AG04449 (cell line): ENCODE measurements at places on chromosomes 12 and 14.

- no peak for DNase-seq
Observed at GRCh38 chr12:64236549-64236948, 14.5 kb upstream of the KICS2 start.

DNA sequence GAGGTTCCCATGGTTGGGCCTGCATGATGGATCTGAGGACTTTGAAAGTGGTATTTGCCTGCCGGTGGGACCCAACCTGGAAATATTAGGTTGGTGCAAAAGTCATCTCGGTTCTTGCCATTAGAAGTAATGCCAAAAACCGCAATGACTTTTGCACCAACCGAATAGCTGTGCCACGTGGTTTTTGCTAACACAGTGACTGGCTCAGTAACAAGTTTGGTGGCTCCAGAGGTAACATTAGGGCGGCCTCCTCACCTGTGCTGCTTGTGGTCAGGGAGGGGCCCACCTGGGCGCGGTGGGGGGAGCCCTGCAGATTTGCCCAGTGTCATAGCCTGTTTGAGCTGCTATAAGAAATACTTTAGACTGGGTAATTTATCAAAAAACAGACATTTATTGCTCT lies 1.8 kb downstream of the BDKRB2 start:
- DNase-seq = no peak

- DNase-seq = no peak
Observed at GRCh38 chr12:51921017-51921725, 13.9 kb downstream of the ACVRL1 start.

DNA sequence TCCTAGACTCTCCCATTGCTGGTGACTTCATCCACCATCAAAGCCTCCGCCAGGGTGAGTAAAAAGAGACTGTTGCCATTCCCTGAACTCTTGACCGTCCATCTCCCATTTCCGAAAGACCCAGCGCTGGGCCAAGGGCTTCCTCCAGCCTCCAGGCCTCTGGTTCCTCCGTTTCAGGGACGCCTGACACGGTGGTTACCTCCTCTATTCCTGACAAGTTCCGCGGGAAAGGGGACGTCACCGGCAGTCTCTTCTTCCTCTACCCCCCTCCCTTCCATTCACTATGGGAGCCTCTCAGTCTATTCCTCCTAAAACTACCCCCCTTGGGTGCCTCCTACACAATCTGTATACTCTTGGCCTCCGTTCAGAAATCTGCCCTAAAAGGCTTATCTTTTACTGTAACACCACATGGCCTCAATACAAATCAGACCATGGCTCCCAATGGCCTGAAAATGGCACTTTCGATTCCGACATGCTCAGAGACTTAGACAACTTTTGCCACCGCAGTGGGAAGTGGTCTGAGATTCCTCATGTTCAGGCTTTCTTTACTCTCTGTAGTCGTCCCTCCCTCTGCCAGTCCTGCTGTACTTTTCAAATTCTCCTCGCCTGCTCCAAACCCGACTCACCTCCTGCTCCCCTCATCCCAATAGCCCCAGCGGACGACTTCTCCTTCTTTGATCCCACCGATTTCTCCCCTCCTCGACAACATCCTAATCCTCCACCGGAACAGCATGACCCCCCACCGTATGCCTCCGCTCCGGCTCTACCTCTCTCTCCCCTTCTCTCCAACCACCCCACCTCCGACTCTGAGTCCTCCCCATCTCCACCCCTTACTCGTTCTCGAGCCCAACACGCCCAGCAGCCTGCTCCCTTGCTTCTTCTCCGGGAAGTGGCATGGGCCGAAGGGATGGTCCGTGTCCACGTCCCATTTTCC lies 70.4 kb downstream of the MOK start:
- no peak for DNase-seq

GRCh38 chr12:113293100-113293499 lies 41.8 kb downstream of the SLC8B1 start:
- no peak for DNase-seq

DNA sequence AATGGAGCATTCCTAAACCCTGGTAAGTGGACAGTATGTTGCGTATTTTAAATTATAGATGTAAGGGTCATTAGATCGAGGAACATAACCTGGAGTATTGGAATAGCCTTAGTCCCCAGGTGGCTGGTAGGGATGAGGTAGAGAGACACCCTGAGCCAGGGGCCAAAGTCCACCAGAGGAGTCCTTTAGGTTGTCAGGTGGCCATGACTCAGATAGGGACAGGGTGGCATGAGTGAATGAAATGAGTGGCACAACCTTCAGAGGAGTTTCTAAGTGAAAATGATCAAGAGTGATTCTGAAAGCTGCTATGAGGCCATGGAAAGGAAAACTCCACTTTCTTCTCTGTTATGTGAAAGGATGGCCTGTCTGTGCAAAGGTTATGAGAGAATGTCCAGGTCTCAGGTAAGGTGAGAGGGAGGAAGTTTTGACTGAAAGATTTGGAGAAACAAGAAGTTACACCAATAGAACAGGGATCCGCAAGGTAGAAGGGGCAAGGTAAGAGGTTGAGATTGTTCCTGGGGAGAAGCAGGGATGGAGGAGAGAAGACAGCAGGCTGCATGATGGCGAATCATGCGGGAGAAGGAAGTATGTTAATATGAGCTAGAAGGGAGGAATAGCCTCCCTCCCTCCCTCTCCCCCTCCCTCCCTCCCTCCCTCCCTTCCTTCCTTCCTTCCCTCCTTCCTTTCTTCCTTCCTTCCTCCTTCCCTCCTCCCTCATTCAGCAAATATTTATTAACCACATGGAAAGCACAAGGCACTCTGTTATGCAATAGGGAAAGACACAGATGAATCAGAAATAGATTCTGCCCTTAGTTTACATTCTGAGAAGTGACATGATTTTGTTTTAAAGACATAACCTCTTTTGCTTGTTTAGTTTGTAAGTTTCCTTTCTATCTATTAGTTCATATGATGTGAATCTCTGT lies 14.0 kb upstream of the RIPK3 start:
- no peak for DNase-seq

DNA sequence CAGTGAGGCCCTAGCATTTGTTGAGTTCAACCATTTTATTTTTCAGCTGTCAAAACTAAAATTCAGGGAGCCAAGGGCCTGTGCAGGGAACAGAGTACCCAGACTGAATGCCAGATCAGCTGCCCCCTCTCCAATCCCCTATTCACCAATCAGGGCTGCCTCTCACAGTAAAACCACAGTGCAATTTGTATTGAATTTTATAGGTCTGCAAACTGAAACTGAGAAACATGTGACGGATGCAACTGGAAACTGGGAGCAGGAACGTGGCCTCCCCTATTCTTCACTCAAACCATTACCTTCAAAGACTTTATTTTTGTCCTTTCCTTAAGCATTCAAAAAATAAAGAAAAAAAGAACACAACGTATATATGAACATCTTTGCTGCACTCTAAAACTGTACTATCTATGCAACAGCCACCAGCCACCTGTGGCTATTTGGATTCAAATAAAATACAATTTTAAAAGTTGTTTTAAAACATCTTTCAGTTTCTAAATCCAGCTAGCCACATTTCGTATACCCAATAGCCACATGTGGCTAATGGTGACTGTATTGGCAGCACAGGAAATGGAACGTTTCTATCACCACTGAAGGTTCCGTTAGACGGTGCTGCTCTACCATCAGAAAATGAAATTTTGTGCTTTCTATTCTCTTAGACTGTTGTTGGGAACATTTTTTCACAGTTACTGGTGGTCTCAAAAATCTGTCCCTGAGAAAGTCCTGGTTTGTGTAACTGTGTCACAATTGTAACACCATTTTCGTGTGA lies 371.3 kb upstream of the FAR2 start:
- DNase-seq = no peak

- no peak for DNase-seq
Observed at GRCh38 chr14:99281396-99281795, 9.4 kb upstream of the BCL11B start.

DNA sequence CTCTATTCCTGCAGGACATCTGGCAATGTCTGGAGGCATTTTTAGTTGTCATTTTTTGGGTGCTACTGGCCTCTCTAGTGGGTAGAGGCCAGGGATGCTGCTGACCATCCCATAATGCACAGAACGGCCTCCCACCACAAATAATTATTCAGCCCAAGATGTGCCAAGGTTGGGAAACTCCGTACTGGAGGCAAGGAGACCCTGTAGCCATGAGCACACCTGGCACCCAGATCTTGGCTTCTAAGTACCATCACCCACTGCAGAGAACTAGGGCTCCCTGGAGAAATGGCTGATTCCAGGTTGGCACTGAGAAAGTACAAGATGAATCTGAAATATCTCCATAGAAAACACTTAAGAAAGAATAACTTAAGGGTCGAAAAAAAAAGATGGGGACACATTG lies 81.7 kb downstream of the RBM19 start:
- no peak for DNase-seq

DNA sequence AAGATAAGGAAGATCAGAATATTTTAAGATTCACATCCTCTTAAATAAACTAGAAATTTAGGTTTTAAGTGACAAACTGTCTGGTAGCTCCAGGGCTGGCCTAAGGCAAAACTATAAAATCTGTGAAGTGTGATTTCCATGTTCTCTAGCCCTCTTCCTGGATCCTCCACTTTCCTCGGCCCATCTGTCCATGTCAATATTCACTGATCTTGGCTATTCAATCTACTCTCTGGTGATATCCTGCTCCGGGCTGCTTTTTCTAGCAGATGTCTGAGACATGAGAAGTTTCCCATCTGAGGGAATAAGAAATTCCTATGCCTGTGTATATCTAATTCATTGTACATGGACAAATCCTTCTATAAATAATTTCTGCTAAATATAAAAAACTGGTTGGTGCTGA lies 500.4 kb downstream of the GALC start:
- DNase-seq = no peak

- DNase-seq = no peak
Observed at GRCh38 chr12:75651342-75651695, 139.9 kb upstream of the KRR1 start.

DNA sequence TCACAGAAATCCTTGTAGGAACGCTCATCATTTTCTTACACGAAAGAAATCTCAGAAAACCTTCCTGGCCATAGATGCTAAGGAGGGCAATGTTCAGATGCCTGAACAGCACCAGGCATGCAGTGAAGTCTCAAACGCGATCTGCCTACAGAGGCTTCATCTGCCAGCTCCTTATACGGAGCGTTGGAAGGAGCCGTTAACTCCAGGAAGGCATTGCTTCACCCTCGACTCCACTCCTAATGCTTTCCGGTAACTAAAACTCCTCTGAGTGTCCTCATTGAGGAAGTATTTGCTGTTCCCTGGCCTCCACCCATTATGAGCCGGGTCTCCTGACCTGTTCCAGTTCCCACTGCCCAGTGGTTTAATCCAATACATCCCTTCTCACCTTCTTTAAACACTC lies 502.7 kb downstream of the BCL11B start:
- no peak for DNase-seq

DNA sequence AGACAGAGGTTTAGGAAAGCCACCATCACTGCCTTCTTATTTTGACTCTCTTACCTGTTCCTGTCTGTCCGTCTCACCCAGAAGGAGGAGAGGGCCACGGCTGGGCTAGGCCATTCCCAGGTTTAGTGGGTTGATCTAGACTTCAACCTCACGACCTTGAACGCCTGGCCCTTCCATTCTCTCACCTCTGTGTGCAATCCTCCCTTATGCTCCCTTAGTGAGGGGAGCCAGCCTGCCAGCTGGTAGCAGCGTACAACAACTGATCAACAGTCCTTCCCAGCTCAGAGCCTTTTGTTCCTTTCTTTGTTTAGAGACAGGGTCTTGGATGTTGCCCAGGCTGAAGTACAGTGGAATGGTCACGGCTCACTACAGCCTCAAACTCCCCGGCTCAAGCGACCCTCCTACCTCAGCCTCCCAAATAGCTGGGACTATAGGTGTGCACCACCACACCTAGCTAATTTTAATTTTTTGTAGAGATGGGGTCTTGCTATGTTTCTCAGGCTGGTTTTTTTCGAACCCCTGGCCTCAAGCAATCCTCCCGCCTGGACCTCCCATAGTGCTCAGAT lies 123.9 kb downstream of the ZNF664 start:
- no peak for DNase-seq

GRCh38 chr12:104282109-104282508 lies 21.4 kb upstream of the EID3 start:
- DNase-seq = no peak

DNA sequence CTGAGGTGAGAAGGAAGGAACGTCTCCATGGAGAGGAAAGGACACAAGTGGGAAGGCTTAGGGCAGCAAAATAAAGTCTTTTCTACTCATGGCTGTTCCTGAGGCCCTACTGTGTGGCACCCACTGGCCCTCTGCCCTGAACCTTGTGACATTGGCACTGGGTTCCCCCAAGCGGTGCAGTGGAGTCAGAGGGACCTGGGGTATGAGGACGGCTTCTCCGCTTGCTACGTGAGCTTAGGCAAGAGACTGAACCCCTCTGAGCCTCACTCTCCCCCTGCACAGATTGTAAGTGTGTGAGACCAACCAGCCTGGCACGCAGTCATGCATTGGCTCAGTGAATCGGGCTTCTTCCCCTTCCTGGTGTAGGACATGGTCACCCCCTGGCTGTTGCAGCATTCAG lies 19.7 kb downstream of the SLC6A12 start:
- DNase-seq = no peak

DNA sequence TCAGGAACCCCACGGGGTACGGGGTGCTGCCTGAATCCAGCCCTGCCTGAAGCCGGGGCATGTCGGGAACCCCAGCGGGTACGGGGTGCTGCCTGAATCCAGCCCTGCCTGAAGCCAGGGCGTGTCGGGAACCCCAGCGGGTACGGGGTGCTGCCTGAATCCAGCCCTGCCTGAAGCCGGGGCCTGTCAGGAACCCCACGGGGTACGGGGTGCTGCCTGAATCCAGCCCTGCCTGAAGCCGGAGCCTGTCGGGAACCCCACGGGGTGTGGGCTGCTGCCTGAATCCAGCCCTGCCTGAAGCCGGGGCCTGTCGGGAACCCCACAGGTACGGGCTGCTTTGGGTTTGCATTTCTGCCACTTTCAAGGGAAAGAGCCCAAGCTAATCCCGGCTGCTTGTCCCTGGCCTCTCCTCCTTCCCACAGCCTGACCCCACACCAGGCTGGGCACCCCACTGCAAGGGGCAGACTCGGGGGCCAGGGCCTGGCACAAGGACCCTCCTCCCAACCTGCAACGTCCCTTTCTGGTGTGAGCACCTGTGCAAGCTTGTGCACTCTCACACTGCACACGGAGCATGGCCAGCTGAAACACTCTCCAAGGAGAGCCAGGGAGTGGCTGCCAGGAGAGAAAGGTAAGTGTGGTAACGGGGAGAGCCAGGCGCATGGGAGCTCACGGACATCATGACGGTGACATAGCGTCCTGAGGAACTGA lies 5.6 kb upstream of the FBRSL1 start:
- no peak for DNase-seq

DNA sequence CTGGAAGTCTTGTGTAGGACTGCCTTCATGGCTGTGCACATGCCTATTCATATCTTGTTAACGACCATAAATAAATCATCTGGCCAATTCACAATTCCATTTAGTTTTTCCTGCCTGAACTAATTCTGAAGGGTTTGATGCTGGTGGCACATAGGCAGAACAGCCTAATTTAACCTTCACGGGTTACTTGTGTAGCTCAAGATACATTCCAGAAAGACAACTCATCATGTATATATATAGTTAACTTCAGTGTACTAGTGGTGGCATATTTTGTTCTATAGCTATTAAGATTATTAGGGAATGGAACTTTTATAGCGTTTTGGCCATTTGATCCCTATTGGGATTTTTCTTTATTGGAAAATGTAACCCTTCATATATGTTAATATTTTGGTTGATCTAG lies 31.4 kb downstream of the CFAP54 start:
- no peak for DNase-seq

- no peak for DNase-seq
Observed at GRCh38 chr14:71524320-71524982, 407.8 kb upstream of the RGS6 start.

- no peak for DNase-seq
Observed at GRCh38 chr14:72830786-72831594, 62.9 kb downstream of the DPF3 start.
